Astrocyte of the spinal cord (primary cell): ENCODE measurements at places on chromosomes 2 and 18.

DNA sequence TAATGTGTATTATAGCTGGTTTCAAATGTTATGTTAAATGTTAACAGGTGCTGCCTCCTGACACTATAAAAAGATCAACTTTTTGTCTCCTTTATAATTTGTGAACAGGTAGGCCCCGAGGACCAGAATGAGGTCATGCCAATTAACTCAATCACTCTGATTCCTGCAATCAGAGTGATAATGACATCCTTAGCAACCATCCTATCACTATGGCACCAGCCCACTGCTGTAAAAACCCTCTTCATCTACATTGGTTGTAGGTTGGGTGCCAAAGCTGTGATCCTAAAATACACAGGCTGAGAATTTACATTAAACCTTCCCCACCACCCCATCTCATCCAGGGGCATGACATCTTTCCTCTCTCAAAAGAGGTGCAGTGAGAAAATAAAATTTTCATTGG lies 103.5 kb downstream of the CPO start:
- no peak for DNase-seq

DNA sequence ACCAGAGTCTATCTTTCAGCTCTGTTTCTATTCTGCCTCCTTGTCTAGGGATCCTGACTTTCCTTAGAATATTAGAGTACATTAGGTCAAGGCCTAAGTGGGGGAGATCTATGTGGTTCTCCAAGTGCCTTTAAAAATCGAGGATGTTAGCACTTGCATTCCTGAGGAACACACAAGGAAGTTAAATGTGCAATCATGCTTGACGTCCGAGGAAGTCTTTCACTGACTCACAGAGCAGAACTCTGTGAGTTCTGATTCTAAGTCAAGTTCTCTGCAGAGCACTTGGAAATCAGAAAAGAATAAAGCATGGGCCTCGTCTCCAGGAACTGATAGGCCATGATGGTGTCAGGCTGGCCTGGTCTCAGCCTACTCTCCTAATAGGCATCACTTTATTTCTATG lies 17.2 kb downstream of the FHOD3 start:
- DNase-seq = peak; percentile 88

DNA sequence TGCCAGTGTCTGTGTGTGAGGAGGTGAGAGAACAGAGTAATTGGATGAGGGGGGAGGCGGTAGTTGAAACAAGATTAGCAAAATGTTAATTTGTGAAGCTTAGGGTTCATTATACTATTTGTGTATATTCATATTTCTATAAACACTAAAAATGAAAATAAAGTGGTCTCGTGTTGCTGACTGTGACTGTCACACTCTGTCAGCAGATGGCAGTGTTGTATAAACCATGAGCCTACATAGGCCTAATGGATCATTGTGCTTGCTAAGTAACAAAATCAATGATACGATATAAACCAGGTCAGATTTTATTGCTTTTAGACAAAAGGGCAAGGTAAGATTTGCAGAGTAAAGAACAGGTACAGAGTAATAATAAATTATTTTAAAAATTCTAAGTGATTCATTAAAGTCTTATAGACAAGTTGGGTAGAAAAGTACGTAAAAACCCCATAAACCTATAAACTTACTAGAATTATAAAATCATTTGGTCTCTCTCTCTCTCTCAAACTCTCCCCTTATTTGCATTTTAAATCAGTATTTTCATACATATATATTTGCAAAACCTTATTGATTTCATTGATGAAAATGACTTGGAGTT lies 182.7 kb downstream of the RPIA start:
- peak; percentile 65 for DNase-seq

- no peak for DNase-seq
These were observed 21.7 kb downstream of the BCL11A start for GRCh38 chr2:60531701-60532133.

DNA sequence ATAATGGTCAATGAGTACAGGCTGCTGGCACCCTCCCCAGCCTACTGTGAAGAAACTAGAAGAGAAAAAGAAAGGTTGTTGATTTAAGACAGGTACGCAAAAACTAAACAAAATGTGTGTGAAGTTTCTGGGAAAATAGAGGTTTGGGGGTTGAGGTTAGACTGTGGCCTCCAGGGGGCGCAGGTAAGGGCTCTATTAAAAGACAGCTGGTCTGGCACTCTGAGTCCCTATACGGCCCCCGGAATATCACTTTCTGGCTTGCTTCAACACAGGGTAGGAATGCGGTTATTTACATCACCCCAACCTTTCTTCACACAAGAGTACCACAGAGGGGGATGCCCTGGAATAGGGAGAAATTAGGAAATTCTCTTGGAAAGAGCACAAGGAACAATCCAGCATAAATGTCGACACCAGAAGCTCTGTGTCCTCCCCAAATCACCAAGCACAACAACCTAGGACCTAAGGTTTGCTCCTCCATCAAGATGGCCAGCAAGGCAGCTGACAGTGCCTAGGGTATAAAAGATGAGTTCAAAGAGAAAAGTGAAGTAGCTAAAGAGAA lies 480.8 kb upstream of the KLHL29 start:
- no peak for DNase-seq

- no peak for DNase-seq
These were observed 2.5 kb upstream of the DES start for GRCh38 chr2:219415580-219416234.

DNA sequence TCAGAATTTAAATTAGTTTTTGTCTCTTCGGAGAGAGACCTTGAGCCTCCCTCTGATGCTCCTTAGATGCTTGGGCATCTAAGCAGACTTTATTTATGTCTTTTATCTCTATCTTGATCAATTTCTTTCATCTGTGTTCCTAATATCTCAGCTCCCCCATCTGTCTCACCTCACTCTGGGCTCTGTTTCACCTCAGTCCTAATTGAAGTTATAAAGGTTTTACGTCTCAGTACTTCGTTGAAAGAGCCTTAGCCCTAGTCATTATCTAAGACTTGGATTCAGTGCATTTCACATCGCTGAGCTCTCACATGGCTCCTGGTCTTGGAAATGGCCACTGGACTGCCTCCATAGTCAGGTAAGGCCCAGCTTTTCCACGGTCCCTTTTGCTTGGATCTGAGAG lies 13.8 kb upstream of the CTLA4 start:
- DNase-seq = no peak

DNA sequence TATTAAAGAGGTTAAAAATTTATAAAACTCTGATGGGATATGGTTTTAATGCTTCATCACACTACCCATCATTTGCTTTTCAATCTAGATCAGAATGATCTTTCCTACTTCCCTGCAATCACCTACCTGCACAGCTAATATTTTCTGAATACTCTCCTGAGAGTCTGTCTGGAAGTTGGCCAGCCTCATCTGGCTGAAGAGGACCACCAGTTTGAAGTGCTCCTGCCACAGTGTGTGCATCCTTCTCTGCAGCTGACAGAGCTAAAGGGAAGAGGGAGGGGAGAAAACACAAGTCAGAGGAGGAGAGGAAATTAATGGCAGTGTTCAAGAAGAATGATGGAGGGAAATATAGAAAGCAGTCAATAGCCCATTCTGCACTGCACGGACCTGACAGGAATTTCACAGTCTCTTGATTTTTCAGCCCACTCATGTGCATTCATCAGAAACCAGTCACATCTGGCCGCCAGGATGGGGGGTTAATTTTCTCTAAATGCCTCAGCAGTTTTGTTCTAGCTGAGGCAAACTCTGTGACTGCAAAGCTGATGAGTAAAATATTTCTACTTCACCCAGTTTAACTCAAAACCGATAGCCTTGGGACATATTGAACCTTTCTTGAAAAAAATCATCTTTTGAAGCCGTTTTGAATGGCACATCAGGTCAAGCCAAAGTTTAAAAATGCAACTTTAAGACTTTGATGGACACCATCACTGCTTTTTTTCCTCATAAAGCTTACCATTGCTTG lies 201.8 kb upstream of the KLHL14 start:
- DNase-seq = no peak

- no peak for DNase-seq
These were observed 17.6 kb upstream of the USP14 start for GRCh38 chr18:140670-141266.

- DNase-seq = peak; percentile 45
These were observed 571.2 kb upstream of the TNP1 start for GRCh38 chr2:217430916-217431576.

- no peak for DNase-seq
These were observed 9.8 kb upstream of the GNLY start for GRCh38 chr2:85684380-85684779.

GRCh38 chr2:43212931-43213330 lies 13.5 kb downstream of the ZFP36L2 start:
- no peak for DNase-seq
